ENCODE measurements at places on chromosomes 16 and 17.
A peak's percentile ranks its signal among the peaks of the same experiment; 100 is the strongest.

DNA sequence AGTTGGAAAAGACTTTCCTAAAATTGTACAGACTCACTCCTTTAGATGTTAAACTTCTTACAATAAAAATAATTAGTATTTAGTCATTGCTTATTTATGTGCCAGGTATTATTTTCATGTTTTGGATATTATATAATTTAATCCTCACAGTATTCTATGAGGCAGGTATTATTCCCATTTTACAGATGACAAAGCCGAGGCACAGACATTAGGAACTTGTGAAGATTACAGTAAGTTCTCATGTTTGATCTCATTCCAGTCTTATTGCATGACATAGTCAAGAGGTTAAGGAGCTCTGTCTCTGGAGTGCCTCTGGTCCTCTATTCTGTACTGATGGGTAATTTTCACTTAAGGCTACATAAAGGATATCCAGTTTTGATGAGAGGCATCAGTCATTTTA is 3.3 kb downstream of the HEATR3 start:
- DNase-seq, result no peak

DNA sequence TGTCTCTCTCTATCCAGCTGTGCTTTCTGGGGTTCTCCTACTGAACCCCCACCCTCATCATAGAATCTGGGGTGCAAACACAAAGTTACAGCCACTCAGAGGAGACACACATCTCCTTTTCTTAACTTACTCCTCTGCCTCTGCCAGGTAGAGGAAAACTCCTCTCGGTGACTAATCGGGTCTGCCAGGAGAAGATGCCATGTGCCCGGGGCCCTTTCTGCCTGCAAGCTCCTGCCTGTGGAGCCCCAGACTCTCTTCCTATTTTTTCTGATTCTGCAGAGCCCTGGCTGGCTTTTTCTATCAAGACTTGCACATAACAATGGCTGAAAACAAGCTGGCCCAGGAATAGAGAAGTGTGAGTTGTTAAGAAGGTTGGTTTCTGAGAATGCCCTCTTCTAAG is 10.4 kb downstream of the SLC6A4 start:
- no peak for DNase-seq

GRCh38 chr17:81825841-81826466 is 7.1 kb downstream of the MCRIP1 start:
- DNase-seq, result no peak

DNA sequence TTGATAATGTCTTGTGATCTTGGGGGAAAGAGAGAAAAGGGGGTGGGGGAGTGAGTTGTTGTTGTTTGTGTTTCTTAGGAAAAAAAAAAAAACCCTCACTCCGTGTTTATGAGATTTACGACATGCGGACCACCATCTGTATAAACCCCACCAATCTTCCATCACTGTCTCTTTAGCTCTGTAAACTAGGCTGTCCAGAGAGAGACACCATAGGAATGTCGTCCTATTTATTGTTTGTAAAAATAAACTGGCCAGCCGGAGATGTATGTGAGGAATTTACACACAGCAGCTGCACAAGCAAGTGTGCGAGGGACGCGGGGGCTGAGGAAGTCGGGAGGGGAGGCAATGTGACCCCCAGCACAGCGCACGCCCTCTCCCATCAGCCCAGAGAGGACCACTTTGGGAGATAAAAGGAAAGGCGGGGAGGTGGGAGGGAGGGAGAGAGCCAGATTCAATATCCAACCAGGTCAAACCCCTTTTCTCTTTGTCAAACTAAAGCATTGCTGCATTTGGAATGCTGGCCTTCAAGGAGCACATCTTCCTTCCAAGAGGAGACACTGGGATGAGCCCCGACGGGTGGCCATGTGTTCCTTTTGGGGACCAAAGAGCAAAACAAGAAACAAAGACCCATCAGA is 136.2 kb upstream of the SALL1 start:
- DNase-seq, result no peak

DNA sequence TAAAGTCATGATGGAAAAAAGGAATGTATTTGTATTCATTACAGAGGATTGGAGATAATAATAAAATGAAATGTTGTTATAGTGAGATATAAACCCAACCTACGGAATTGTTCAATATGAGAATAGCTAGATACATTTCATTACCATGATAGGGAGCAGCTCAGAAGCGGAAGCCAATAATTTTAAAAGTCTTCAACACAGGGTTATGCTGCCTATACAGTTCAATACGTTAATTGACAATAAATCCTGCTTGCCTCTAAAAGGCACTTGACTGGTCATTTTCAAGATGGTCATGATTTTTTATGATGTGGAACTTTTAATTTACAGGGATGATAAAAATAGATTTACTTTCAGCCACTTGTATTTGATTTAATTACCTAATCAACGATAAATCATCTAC is 506.8 kb downstream of the TMEM114 start:
- no peak for DNase-seq

DNA sequence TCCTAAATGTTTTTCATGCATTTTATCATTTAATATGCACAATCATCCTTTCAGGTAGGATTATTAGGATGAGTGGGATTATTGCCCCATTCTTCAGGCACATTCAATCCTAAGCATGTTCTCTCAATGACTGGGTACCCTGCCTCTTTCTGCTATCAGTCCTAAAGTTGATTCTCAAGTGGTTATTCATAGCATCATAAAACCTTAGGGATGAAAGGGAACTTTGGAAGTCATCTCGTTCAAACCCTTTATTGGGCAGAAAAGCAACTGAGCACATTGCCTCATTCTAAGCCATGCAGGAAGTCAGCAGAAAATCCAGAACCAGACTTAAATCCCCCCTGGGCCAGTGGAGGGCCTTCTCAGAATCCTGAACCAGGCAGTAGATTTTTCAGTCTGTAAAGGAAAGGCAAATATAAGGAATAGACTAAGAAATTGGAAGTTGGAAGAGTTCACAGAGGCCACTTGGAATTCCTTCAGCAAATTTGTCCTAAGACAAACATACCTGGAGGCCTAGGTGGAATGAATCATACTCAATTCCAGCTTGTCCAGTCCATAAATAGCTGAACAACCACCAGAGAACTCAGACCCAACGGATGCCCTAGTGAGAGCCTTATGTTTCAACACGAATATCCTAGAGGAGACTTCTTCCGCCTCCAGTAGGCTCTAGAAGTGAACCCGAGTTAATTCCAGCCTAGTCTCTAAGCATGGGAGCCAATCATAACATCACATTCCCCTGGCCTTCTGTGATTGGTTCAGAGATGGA is 62.7 kb downstream of the IRX6 start:
- no peak for DNase-seq

DNA sequence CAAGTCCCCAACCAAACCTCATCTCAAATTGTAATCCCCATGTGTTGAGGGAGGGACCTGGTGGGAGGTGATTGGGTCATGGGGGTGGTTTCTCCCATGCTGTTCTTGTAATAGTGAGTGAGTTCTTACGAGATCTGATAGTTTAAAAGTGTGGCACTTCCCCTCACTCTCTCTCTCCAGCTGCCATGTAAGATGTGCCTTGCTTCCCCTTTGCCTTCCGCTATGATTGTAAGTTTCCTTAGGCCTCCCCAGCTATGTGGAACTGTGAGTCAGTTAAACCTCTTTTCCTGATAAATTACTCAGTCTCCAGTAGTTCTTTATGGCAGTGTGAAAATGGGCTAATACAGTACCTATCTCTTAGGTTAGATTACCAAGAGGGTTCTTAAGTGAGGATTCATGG is 5.8 kb downstream of the PMFBP1 start:
- no peak for DNase-seq

DNA sequence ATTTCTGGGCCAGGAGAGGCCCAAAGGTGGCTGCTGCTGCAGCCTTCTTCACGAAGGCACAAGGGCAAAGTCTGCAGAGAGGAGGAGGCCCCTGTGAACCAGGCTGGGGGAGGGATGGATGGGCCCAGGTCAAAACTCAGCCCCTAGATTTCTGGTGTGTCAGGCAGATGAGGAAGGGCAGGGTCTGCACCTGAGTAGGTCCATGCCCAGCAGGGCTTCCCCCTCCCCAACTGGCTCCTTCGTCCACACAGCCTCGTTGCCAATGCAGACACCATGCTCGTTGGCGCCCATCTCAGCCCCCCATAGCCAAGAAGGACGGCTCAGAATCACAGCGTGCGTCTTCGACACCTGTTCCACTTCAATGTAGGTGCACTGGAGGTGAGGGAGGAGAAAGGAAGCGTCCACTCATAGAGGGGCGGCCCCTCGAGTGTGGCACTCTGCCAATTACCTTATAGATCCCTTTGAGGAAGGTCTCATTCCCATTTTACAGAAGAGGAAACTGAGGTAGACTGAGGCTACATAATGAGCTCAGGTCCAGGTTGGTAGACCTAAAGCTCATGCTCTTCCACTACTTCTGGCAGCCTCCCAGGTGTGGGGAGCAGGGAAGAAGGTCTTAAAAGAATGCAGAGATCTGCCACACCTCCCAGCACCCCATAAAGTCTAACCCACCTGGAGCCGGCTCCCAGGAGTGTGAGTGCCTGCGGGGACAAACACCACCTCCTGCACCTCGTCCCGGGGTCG is 902 bp downstream of the SCRN2 start:
- DNase-seq, result no peak

GRCh38 chr17:81020767-81021497 is 14.0 kb upstream of the BAIAP2 start:
- no peak for DNase-seq

- DNase-seq, result no peak
Observed at GRCh38 chr16:87418216-87418615, 26.1 kb downstream of the MAP1LC3B start.

- DNase-seq, result no peak
Observed at GRCh38 chr16:74253161-74253938, 43.3 kb upstream of the PSMD7 start.

DNA sequence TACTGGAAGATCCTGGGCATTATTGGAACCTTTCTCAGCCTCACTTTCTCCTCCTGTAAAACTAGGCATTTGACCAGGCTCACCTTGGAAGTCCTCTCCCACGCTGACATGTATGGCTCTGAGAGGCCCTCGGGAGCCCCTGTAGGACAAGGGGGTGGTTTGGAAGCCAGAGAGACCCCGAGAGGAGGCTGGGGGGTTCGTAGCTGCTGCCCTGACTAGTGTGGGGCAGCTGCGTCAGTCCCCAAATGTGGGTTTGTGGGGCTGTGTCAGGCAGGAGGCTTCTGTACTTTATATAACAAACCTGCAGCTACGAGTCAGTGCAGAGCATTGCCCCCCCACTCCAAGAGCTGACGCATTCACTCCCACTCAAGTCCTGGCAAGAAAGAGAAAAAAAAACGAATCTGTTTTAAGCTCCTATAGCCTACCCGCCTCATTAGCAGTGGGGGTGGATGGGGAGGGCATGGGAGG is 1.8 kb downstream of the CX3CL1 start:
- peak; percentile 62 for DNase-seq

DNA sequence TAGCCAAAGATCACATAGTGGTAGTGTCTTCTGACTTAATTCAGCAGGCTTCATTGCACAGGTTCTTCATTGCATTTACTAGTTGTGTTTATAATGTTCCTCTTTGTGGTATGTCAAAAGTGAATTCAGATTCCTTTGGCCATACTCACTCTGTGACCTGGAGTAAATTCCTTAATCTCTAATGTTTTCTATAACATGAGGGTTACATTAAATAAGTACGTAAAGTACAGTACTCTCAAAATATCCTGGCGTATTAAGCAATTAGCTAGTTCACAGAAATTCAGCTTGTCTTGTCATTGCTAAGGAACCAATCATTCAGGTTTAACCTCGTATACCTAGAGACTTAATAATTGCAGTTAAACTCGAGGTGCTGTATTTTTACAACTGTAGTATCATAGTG is 4.2 kb downstream of the RPS6KB1 start:
- no peak for DNase-seq

DNA sequence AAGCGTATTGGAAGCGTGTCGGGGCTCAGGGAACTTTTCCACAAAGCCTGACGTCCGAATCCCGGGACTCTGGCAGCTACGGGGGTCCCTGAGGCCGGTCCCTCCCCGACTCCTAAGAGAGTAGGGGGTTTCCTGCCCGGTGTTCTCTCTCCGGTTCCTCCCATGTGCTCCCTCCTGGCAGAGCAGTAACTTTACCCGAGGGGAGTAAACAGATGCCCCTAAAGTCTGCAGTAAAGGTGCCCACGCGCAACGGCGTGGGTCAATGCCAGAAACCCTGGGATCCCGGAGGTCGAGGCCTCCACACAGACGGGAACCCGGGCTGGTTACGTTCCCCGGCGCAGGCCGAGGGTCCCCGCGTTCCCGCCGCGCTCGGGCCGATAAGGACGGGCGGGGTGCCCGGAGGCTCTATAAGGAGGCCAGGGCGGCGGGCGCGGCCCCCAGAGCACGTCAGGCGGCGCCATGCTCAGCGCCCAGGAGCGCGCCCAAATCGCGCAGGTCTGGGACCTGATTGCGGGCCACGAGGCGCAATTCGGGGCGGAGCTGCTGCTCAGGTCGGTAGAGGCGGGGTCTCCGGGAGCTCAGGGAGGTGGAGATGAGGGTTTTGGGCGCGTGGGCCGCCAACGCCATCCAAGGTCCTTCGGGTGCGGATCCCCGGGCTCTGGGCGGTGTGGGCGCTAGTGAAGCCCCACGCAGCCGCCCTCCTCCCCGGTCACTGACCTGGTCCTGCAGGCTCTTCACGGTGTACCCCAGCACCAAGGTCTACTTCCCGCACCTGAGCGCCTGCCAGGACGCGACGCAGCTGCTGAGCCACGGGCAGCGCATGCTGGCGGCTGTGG is at the start of gene HBM:
TSS of gene HBM (plus strand) at position 440 of the 836 bp plus-strand sequence. CDS start at position 460, 20 bp downstream.
- DNase-seq, result no peak

DNA sequence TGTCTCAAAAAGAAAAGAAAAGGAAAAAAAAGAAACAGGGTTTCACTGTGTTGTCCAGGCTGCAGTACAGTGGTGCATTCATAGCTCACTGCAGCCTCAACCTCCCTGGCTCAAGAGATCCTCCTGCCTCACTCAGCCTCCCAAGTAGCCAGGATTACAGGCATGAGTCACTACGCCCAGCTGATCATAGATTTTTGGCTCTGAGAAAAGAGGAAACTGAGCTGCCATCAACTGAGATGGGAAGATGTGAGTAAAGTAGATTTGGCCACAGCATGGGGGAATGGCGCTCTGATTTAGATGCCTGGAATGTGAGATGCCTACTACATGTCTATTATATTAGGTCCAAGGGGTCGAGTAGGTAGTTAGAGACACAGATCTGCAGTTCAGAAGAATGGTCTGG is 5.9 kb upstream of the NAGS start:
- DNase-seq, result no peak

- DNase-seq, result no peak
Observed at GRCh38 chr17:40352237-40352778, 12.2 kb downstream of the GJD3 start.

- no peak for DNase-seq
Observed at GRCh38 chr16:6946802-6947201, 385.8 kb upstream of the RBFOX1 start.

All from tibial artery (tissue), 4 donors.